Sigmoid colon (tissue), 7 donors: ENCODE measurements at places on chromosomes 2 and 18. TPM values are rescaled to one million over a fixed set of nuclear protein-coding genes. Genes with fewer than 3 reads are reported as not detected.
A peak's percentile ranks its signal among the peaks of the same experiment; 100 is the strongest.

DNA sequence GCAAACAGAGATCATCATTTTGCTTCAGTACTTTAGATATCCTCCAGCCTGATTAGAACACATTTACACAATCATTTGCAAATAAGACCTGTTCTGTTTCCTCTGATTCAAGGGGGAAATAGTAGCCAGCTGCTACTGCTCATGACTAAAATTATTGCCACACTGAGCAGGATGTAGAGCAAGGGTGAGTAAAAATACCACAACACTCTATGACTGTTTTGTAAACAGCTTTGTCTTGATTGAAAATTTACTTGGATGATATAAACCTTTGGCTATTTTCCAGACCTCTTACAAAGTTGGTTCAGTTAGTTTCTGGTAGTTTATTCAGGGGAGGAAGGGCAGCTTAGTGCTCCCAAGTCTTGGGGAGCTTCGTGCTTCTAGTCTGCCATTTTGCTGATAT is 286.4 kb upstream of the CNTNAP5 start:
- no peaks in the 10 kb centered on the region for H3K36me3 ChIP-seq
- H3K4me1 ChIP-seq = no peaks in the 10 kb centered on the region
- H3K4me3 ChIP-seq = no peak overlapping the region
- H3K27ac ChIP-seq = no peak overlapping the region

DNA sequence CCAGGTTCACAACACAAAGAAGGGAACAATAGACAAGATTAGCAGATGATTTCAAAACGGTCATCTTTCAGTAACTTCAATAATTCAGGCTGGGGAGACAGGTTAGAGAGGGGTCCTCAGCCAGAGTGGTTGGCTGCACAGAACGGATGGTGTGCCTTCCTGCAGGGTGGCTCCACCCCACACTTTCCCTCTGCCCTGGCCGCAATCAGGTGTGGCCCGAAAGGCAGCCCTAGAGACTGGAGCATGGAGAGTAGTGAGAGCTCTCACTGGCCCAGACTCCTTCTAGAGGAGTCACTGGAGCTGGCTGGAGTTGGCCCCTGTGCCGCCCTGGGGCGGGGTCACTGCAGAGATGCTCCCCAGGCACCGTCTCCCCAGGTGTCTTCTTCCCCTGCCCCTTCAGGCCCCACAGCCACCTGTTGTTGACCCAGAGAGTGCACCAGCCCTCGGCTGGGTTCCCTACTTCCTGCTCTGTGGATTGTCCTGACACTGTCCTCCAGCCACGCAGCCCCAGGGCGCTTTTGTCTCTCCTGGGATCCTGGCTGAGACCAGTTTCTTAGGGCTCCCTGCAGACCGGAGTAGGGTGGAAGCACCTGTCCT is 126.8 kb downstream of the PXDN start:
- H3K4me3 ChIP-seq = no peak overlapping the region
- no peaks in the 10 kb centered on the region for H3K36me3 ChIP-seq
- H3K27me3 ChIP-seq = no peaks in the 10 kb centered on the region
- H3K4me1 ChIP-seq = peaks cover 6% of the 10 kb centered on the region
- no peak overlapping the region for H3K27ac ChIP-seq

GRCh38 chr18:63994783-63995399 is 25.0 kb downstream of the SERPINB8 start:
- DNase-seq = peak; percentile 69
- H3K36me3 ChIP-seq = no peaks in the 10 kb centered on the region
- no peaks in the 10 kb centered on the region for H3K27me3 ChIP-seq
- H3K4me3 ChIP-seq = no peak overlapping the region
- no peaks in the 10 kb centered on the region for H3K4me1 ChIP-seq

DNA sequence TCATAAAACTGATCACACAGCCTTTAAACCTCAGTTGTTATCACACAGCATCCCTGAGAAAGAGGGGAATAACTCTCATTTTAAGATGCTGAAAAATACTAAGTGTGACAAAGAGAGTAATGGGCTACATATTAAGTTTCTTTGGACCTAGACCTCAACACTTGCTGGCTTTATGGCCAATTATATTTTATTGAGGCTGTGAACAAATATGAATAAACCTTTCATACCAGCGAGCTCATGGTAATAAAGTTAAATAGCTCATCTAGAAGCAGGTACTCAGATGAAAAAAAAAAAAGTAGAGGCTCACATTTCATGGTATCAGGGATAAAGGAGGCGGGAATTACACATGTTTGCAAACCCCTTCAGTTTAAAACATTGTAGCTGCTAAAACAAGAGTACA is 75.7 kb downstream of the DOCK10 start:
- H3K27me3 ChIP-seq = no peaks in the 10 kb centered on the region
- H3K4me1 ChIP-seq = no peaks in the 10 kb centered on the region
- H3K36me3 ChIP-seq = no peaks in the 10 kb centered on the region
- H3K27ac ChIP-seq = no peak overlapping the region
- DNase-seq = no peak

The GALM gene
- 20.2 TPM for total RNA-seq

GRCh38 chr18:48467231-48467630 is 58.0 kb upstream of the ZBTB7C start:
- H3K27ac ChIP-seq = no peak overlapping the region
- no peaks in the 10 kb centered on the region for H3K27me3 ChIP-seq
- no peaks in the 10 kb centered on the region for H3K4me1 ChIP-seq
- DNase-seq = no peak
- no peak overlapping the region for H3K4me3 ChIP-seq
- no peaks in the 10 kb centered on the region for H3K36me3 ChIP-seq

The TMEM37 gene
- 0.55 TPM for total RNA-seq

DNA sequence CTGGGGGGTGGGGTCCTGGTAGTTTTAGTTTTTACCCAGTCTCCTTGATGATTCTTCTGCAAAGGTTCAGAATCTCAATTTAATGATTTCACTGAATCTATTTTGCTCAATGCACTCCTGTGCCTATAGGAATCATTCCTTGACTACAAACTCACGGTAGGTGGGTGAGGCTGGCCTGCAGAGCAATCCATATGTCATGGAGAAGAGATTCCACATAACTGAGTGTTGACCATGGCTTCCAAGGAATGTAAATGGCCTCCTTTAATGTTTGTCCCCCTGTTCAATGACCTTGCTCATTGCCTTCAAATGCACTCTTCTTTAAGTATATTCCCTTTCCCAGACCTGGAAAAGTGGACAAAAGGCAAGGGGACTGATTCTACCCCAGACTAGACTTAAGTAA is 12.5 kb downstream of the FAP start:
- H3K27ac ChIP-seq = no peak overlapping the region
- no peak overlapping the region for H3K4me3 ChIP-seq
- no peaks in the 10 kb centered on the region for H3K27me3 ChIP-seq
- H3K4me1 ChIP-seq = no peaks in the 10 kb centered on the region
- no peaks in the 10 kb centered on the region for H3K36me3 ChIP-seq

The GAREM1 gene
- total RNA-seq = 9.7 TPM

GRCh38 chr2:172606285-172606684 is 50.4 kb downstream of the PDK1 start:
- no peak for DNase-seq
- H3K4me1 ChIP-seq = no peaks in the 10 kb centered on the region
- no peaks in the 10 kb centered on the region for H3K27me3 ChIP-seq
- H3K36me3 ChIP-seq = no peaks in the 10 kb centered on the region
- H3K27ac ChIP-seq = no peak overlapping the region

DNA sequence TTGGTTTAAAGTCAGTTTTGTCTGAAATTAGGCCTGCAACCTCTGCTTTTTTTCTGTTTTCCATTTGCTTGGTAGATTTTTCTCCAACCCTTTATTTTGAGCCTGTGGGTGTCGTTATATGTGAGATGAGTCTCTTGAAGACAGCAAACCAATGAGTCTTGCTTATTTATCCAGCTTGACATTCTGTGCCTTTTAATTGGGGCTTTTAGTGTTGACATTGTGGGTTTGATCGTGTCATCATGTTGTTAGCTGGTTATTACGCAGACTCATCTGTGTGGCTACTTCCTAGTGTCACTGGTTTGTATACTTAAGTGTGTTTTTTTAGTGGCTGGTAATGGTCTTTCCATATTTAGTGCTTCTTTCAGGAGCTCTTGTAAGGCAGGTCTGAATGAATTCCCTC is 18.8 kb downstream of the TMEM87B start:
- H3K27ac ChIP-seq = no peak overlapping the region
- no peaks in the 10 kb centered on the region for H3K27me3 ChIP-seq
- DNase-seq = no peak
- H3K36me3 ChIP-seq = peaks cover 49% of the 10 kb centered on the region

- no peaks in the 10 kb centered on the region for H3K4me1 ChIP-seq
- no peaks in the 10 kb centered on the region for H3K36me3 ChIP-seq
- H3K27me3 ChIP-seq = no peaks in the 10 kb centered on the region
- DNase-seq = peak; percentile 80
Measured at GRCh38 chr2:234288974-234289455, 207.9 kb downstream of the ARL4C start.

GRCh38 chr2:171745141-171745540 is 57.9 kb downstream of the DYNC1I2 start:
- no peak overlapping the region for H3K27ac ChIP-seq
- H3K4me3 ChIP-seq = no peak overlapping the region
- no peaks in the 10 kb centered on the region for H3K27me3 ChIP-seq
- no peak for DNase-seq
- peaks cover 14% of the 10 kb centered on the region for H3K36me3 ChIP-seq

The C2orf66 gene
- total RNA-seq = not detected

The EMILIN1 gene
- total RNA-seq = 225 TPM

GRCh38 chr2:33581872-33582271 is 17.2 kb downstream of the FAM98A start:
- H3K36me3 ChIP-seq = peaks cover 12% of the 10 kb centered on the region
- no peak overlapping the region for H3K27ac ChIP-seq
- DNase-seq = no peak
- H3K4me1 ChIP-seq = peaks cover 11% of the 10 kb centered on the region
- H3K27me3 ChIP-seq = no peaks in the 10 kb centered on the region

- no peaks in the 10 kb centered on the region for H3K27me3 ChIP-seq
- no peak overlapping the region for H3K4me3 ChIP-seq
- no peaks in the 10 kb centered on the region for H3K36me3 ChIP-seq
- no peak overlapping the region for H3K27ac ChIP-seq
- H3K4me1 ChIP-seq = no peaks in the 10 kb centered on the region
Measured at GRCh38 chr2:60320724-60321123, 232.7 kb downstream of the BCL11A start.

DNA sequence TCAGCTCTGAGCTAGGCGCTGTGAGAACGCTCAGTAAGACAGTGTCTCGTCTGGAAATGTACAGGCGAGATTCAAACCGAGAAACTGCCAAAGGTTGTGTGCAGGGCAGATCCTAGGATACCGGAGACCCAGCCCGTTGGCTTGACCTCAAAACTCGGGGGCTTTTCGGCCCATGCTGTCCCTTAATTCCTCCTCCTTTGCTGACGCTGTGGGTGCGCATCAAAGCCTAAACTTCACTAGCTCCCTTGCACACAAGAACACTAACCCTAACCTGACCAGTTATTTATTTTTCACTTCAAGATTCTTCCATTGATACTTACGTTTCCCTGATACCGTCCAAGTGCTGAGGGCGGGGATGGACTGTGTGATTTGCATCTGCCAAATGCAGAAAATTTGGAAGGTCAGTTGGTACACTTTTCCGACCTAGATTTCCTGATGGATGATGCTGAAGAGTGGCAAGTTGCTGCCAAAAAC is 1.0 kb upstream of the AAK1 start:
- peak overlapping the region; percentile 87 for H3K4me3 ChIP-seq
- peak overlapping the region; percentile 92 for H3K27ac ChIP-seq
- peaks cover 39% of the 10 kb centered on the region for H3K4me1 ChIP-seq
- no peak for DNase-seq
- H3K36me3 ChIP-seq = no peaks in the 10 kb centered on the region

GRCh38 chr2:26911911-26912861 is 58.3 kb upstream of the MAPRE3 start:
- H3K4me1 ChIP-seq = no peaks in the 10 kb centered on the region
- H3K27me3 ChIP-seq = peaks cover 49% of the 10 kb centered on the region
- DNase-seq = no peak
- no peaks in the 10 kb centered on the region for H3K36me3 ChIP-seq

GRCh38 chr2:73593680-73594079 is 48.5 kb downstream of the NAT8 start:
- no peaks in the 10 kb centered on the region for H3K36me3 ChIP-seq
- no peak for DNase-seq
- no peaks in the 10 kb centered on the region for H3K4me1 ChIP-seq
- H3K27me3 ChIP-seq = no peaks in the 10 kb centered on the region
- H3K27ac ChIP-seq = no peak overlapping the region
- H3K4me3 ChIP-seq = no peak overlapping the region

The DNAH7 gene
- total RNA-seq = 1.9 TPM

DNA sequence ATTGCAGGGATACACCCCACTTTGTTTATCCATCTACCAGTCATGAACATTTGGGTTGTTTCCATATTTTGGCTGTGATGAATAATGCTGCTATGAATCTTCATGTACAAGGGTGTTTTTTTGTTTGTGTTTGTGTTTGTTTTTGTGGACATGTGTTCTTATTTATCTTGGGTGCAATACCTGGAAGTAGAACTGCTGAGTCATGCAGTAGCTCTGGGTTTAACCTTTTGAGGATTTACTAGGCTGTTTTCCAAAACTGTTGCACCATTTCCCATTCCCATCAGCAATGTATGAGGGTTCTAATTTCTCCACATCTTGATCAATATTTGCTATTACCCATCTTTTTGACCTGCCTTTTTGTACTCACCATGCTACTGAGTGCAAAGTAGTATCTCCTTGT is 140.0 kb upstream of the CYP1B1 start:
- peaks cover 52% of the 10 kb centered on the region for H3K4me1 ChIP-seq
- no peak overlapping the region for H3K27ac ChIP-seq
- DNase-seq = no peak

The CCDC178 gene
- 0.66 TPM for total RNA-seq

The AQP12B gene
- total RNA-seq = not detected

The LRP2 gene
- total RNA-seq = 1.9 TPM

DNA sequence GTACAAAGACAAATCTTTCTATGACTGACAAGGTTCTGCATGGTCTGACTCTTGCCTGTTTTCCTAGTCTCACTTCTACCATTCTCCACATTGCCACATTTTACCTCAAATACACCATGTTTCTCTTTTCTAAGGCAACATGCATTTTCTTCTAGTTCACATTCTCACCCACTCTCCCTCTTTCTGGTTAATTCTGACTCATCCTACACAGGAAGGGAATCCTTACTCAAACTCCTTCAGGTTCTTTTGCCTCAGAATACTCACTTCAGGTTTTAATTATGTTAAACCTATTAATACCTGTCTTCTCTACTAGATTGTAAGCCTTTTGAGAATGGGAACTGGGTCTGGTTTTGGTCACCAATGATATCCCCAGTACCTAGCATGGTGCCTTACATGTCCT is 47.2 kb downstream of the MAP2 start:
- no peaks in the 10 kb centered on the region for H3K36me3 ChIP-seq
- DNase-seq = no peak
- H3K4me1 ChIP-seq = peaks cover 30% of the 10 kb centered on the region
- H3K27ac ChIP-seq = no peak overlapping the region
- H3K4me3 ChIP-seq = no peak overlapping the region
